H4 (cell line): ENCODE measurements at places on chromosomes 12 and 14. TPM values are rescaled to one million over a fixed set of nuclear protein-coding genes. Genes with fewer than 3 reads are reported as not detected.

Gene ARHGEF25
- total RNA-seq = 8.5 and 11.7 TPM in 2 replicates

Gene IFNG
- total RNA-seq = not detected in 2 replicates

Gene TWF1
- total RNA-seq = 118 and 143 TPM in 2 replicates

Gene RERGL
- not detected in 2 replicates for total RNA-seq

Gene SLC6A12
- total RNA-seq = 0.08 TPM in 1 of 2 replicates, not detected in the other

Gene ABCD2
- total RNA-seq = 0.37 and 0.55 TPM in 2 replicates

Gene ADCY4
- total RNA-seq = not detected in 2 replicates

Gene HOXC5
- total RNA-seq = not detected in 2 replicates

Gene MTERF2
- 8.7 and 10.5 TPM in 2 replicates for total RNA-seq

Gene SPIC
- not detected in 2 replicates for total RNA-seq

Gene RND1
- 0.06 and 0.14 TPM in 2 replicates for total RNA-seq

Gene RAN
- 983 and 1,090 TPM in 2 replicates for total RNA-seq

Gene KRT80
- 4.7 and 6.9 TPM in 2 replicates for total RNA-seq

Gene ZNF605
- 1.3 and 4.2 TPM in 2 replicates for total RNA-seq

Gene TNFAIP2
- total RNA-seq = 0.41 and 5.3 TPM in 2 replicates

Gene GLS2
- not detected in 2 replicates for total RNA-seq

Gene EMP1
- 44.5 and 97.8 TPM in 2 replicates for total RNA-seq

Gene FITM1
- not detected in 2 replicates for total RNA-seq

Gene MOAP1
- total RNA-seq = 8.9 and 9.1 TPM in 2 replicates

Gene CRY1
- 7.0 and 13.2 TPM in 2 replicates for total RNA-seq

Gene TOMM20L
- total RNA-seq = not detected in 2 replicates

Gene MSRB3
- 6.6 and 9.5 TPM in 2 replicates for total RNA-seq

Gene PLEKHH1
- total RNA-seq = 0.94 and 1.8 TPM in 2 replicates

Gene DLK1
- total RNA-seq = not detected in 2 replicates

Gene PRPH
- 0.10 TPM in 1 of 2 replicates, not detected in the other for total RNA-seq

Gene CELA1
- not detected in 2 replicates for total RNA-seq

Gene ZBTB1
- 32.6 and 34.7 TPM in 2 replicates for total RNA-seq

Gene NRL
- total RNA-seq = 1.0 and 1.6 TPM in 2 replicates

Gene FLVCR2
- total RNA-seq = 0.79 and 0.99 TPM in 2 replicates

Gene KRT4
- not detected in 2 replicates for total RNA-seq

Gene NGB
- not detected in 2 replicates for total RNA-seq

Gene OR6C74
- not detected in 2 replicates for total RNA-seq

Gene KRT83
- not detected in 2 replicates for total RNA-seq

Gene MSI1
- 0.35 and 0.72 TPM in 2 replicates for total RNA-seq

Gene HCAR2
- total RNA-seq = 0.31 TPM in 1 of 2 replicates, not detected in the other

Gene NCKAP5L
- 4.9 and 8.9 TPM in 2 replicates for total RNA-seq

Gene PLA2G1B
- not detected in 2 replicates for total RNA-seq

Gene ITGB7
- 0.39 and 1.2 TPM in 2 replicates for total RNA-seq

Gene NTS
- 0.08 TPM in 1 of 2 replicates, not detected in the other for total RNA-seq

Gene ATL1
- 9.3 and 9.4 TPM in 2 replicates for total RNA-seq

Gene AQP6
- total RNA-seq = 0.10 TPM in 1 of 2 replicates, not detected in the other

Gene KRT3
- total RNA-seq = not detected in 2 replicates

Gene RDH12
- total RNA-seq = 0.35 and 0.79 TPM in 2 replicates

Gene KRT1
- not detected in 2 replicates for total RNA-seq

Gene SELPLG
- total RNA-seq = 2.8 and 3.4 TPM in 2 replicates

Gene IRAK4
- total RNA-seq = 9.9 and 20.2 TPM in 2 replicates

Gene KLHL33
- not detected in 2 replicates for total RNA-seq

Gene BDKRB1
- total RNA-seq = 0.19 and 0.41 TPM in 2 replicates

Gene ASB2
- not detected in 2 replicates for total RNA-seq
